ENCODE measurements at places on chromosomes 13 and 19.

DNA sequence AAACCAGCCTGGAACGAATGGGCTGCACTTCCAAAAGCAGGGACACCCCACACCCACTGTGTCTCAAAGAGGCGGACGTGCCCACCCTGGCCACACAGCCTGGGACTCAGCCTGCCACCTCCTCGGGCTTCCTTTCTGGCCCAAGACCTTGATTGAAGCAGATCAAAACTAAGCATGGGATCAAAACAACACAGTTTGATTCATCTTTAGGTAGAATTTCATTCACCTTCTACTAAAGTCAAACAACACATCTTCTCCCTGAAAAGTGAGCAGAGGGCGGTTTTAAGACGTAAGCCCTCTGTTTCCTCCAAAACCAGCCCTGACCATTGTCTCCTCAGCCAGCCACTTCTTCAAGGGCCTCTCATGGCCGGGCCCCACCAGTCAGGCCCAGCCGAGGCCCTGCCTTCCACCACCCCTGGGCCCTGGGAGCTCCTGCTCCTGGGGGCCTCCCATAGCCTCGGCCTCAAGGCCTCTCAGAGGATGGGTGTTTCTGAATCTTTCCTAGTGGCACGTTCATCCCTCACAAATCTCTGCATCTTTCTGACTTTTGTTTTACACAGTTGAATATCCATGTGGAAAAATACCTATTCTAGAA is 6.3 kb upstream of the F10 start:
- DNase-seq = no peak

GRCh38 chr19:53947624-53948023 is 15.1 kb upstream of the CACNG8 start:
- DNase-seq = no peak

- no peak for DNase-seq
Measured at GRCh38 chr19:29612121-29612520, 6.0 kb downstream of the POP4 start.

- DNase-seq = no peak
Measured at GRCh38 chr13:32159137-32159869, 127.7 kb downstream of the FRY start.

DNA sequence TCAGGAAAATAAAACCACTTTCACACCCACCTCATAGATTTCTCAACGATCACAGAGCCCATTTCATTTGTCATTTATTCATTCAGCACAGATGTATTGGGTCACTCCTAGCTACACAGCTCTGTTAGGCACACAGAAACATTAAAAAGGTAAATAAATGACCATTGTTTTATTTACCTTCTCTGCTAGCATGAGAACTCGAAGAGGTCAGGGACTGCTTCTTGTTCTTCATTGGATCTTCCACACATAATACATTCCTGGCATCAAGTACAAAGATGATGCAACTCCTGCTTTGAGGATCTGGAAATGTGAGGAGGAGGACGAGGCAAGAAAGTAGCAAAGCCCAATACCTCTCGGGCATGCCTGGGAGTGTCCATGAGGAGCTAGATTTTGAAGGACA is 168.1 kb downstream of the RBM26 start:
- DNase-seq = no peak

DNA sequence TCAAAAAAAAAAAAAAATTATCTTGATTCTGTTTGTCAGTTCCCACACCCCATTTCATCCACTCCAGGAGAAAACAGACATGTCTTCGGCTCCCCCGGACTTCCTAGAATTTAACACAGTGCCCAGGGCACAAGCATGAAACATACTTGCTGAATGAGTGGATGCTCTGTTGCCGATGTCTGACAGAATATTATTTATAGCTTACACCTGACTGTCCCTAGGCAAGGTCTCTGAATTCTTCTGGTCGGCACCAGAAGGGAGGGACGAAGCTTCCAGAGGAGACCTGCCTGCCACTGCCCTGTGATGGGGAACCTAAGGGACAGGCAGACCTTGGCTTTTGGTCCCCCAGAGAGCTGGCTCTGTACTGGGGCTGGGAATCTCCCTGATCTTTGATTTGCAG is 43.9 kb upstream of the PEG3 start:
- no peak for DNase-seq

GRCh38 chr19:1747285-1748114 is 5.8 kb upstream of the ONECUT3 start:
- DNase-seq = no peak

DNA sequence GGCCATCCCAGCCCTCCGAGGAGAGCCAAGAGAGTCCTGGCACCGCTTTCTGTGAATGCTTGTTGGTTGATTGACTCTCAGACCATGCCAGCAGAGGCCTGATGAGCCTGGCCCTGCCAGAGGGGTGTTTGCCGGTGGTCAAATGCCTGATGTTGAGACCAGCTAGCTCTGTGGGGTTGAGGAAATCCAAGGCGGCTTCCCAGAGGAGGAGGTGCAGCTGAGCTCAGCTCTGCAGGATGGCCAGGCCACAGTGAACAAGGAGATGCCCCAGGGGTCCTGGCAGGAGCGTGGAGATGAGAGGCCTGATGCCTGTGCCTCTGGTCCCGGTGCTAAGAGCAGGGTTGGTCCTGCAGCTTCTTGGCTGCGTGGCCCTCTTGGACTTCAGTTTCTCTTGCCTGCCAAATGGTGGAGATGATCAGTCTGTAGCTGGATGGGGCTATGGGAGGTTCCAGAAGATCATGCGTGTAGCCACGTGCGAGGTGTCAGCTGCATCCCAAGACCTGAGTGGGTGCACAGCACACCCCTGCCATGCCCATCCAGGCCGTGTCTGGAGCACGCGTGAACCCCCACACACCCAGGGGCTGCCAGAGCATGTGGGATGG is 16.8 kb downstream of the NFIC start:
- no peak for DNase-seq

- peak; percentile 92 for DNase-seq
Measured at GRCh38 chr13:51063909-51064308, 47.2 kb downstream of the C13orf42 start.

DNA sequence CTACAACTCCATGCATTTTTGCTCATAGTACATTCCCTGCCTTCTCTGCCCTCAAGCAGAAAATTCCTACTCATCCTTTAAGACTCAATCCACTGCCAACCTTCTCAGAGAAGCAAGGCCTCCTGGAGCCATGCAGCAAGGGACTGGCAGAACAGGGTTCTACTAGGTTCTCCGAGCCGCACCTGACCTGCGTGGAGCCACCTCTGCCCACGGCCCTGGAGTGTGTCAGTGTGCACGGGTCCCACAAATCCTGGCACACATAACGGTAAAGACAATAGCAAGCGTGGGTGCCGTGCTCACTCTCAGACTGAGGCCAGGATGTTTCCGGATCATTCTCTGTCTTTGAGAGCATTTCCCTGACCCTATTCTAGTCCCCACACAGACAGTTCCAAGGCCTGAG is 30.0 kb downstream of the SOX1 start:
- DNase-seq = no peak

- no peak for DNase-seq
Measured at GRCh38 chr13:30355384-30355699, 48.0 kb upstream of the KATNAL1 start.

- no peak for DNase-seq
Measured at GRCh38 chr13:101611491-101612475, 159.3 kb downstream of the ITGBL1 start.

GRCh38 chr13:103497404-103497803 is 431.2 kb upstream of the SLC10A2 start:
- DNase-seq = no peak

DNA sequence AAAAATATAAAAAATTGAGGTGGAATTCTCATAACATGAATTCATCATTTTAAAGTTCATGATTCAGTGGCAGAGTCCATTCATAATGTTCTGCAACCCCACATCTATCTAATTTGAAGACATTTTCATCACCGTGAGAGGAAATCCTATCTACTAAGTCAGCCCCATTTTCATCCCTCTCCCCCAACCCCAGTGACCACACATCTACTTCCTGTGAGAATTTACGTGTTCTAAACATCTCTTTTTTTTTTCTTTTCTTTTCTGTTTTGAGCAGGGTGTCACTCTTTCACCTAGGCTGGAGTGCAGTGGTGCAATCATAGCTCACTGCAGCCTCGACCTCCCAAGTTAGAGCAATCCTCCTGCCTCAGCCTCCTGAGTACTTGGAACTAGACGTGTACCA is 17.5 kb downstream of the ATCAY start:
- no peak for DNase-seq

DNA sequence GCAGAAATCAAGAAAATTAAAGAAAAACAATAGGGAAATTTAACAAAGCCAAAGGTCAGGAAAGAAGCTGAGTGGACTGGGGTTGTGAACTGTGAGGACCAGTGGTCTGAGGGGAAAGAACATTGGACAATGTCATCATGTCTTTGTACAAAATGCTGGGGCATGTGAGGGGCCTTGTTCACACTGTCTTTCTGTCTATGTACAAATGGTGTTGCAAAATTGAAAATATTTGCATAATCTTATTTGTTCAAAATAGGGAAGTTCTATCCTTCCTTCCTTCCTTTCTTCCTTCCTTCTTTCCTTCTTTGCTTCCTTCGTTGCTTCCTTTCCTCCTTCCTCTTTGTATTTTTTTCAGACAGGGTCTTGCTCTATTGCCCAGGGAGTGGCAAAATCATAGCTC is 79.2 kb upstream of the SCEL start:
- no peak for DNase-seq

- DNase-seq = no peak
Measured at GRCh38 chr19:3163230-3163886, 15.2 kb upstream of the S1PR4 start.

GRCh38 chr13:66691149-66691548 is 539.0 kb downstream of the PCDH9 start:
- no peak for DNase-seq

- DNase-seq = no peak
Measured at GRCh38 chr13:51559946-51560735, 24.1 kb upstream of the WDFY2 start.

GRCh38 chr13:39469676-39470075 is 133.3 kb downstream of the LHFPL6 start:
- no peak for DNase-seq

DNA sequence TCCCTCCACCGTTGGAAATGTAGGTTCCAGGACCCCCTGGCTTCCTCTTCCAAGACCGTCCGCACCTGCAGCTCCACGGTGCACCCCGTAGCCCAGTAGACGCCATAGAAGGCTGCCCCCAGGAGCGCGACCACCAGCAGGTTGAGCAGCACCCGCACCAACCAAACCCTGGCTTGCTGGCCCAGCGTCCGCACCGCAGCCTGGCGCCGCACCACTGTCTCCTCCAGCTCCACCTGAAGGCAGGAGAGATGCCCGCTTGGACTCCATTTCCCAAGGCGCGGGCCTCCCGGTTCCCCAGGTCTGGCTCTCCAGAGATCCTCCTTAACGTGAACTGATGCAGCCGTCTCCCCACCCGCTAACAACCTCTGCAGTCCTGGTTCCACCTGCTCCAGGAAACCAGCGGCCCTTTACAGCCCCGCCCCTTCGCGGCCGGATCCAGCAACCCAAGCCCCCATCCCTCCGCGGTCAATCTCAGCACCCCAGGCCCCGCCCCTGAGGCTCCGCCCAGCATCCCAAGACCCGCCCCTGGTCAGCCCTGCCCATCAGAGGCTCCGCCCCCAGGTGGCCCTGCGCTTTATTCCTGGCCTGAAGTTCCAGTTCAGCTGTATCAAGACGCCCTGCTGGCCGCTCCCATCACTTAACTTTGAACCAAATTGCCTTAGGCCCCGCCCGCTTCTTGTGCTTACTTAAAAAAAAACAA is 5.0 kb upstream of the LENG1 start:
- no peak for DNase-seq

DNA sequence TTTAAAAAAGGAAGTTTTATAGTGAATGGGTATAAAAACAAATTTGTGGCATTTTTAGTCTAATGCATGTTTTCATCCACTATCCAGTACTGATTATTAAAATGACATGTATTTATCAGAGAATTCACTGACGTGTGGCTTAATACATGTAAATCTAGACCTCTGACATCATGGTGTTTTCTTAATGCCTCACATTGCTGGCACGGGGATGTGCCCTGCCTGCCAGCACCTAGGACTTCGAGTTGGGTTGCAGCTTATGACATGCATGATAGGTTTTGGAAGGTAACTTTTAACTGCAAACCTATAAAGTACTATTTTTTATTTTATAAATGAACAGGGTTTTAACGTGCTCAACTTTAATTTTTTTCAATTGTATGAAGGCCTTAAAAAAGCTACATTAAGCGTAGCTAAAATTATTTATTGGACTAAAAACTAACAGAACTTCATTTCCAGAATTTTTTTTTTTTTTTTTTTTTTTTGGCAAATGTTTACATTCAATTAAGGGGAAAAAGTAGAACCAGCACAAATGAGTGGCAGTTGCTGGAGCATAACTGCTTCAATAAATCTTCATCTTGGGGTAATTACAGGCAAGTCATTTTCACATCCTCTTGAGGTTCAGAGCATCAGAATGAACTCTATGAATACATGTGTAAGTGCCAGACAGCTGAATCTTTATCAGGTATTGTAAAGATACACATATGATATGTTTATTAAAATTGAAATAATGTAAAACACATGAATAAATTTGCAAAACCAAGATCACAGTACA is 16.3 kb downstream of the METTL21C start:
- no peak for DNase-seq

- no peak for DNase-seq
Measured at GRCh38 chr19:48501494-48502349, 9.9 kb downstream of the LMTK3 start.

DNA sequence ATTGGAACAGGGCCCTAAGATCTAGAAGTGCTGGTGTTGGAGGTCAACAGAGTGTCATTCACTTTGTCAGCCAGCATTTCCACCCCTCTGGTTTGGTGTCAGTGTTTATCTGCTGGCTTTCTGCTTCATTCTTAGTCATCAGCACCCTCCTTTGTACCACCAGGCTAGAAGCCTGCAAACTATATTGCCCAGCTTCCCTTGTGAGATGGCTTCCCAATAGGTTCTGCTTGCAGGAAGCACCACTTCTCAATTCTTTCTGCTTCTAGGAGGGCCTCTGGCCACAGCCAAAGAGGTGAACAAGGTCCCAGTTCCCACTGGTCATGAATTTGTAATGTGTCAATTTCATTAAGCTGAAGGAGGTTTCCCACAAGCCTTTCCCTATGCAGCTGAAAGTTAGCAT is 36.4 kb upstream of the CALM3 start:
- no peak for DNase-seq

DNA sequence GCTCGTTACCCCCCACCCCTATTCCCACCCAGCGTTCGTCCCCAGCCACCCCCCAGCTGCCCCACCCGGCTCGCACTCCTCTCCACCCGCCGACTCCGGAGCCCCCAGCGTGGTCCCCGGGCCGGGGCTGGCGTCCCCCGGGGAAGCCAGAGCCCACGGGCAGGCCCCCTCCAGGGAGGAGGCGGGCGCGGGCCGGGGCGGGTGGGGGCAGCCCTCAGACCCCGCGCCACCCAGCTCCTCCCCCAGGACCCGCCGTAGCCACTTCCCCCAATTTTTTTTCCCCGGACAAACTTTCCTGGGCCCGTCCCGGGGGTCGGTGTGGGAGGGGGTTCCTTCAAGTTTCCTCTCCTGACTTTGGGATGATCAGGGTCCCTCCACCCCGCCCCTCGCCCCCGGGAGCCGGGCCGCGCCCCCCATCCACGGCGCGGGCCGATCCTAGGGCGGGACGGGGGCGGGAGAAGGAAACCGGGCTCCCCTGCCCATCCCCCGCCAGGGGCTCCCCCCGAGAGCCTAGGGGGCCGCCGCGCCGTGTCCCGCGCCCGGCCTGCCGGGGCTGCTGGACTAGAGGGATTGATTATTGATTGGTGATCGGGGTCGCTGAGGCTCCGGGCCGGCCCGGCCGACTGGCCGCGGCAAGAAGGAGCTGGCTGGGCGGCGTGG is 927 bp upstream of the TSHZ3 start:
- DNase-seq = no peak

All from vagina (tissue), 2 donors.